ENCODE measurements at places on chromosomes 4 and X.
A peak's percentile ranks its signal among the peaks of the same experiment; 100 is the strongest.

DNA sequence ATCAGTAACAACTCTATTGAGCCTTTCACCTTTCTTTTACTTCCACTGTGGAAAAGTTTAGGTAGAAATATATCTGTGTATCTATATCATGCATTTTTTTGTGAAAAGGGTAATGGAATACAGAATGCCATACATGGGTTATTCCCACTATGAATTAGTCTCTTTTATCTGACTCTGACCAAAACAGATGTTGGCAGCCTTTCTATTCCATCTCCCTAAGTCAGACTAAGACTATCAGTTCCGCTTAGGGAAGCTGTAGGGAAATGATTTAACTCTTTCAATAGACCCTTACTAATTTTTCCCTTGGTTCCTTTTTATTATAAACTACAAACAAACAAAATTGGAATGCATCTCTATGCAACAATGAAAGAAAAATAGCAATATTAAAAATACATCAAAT lies 92.3 kb upstream of the LEF1 start:
- DNase-seq = no peak

DNA sequence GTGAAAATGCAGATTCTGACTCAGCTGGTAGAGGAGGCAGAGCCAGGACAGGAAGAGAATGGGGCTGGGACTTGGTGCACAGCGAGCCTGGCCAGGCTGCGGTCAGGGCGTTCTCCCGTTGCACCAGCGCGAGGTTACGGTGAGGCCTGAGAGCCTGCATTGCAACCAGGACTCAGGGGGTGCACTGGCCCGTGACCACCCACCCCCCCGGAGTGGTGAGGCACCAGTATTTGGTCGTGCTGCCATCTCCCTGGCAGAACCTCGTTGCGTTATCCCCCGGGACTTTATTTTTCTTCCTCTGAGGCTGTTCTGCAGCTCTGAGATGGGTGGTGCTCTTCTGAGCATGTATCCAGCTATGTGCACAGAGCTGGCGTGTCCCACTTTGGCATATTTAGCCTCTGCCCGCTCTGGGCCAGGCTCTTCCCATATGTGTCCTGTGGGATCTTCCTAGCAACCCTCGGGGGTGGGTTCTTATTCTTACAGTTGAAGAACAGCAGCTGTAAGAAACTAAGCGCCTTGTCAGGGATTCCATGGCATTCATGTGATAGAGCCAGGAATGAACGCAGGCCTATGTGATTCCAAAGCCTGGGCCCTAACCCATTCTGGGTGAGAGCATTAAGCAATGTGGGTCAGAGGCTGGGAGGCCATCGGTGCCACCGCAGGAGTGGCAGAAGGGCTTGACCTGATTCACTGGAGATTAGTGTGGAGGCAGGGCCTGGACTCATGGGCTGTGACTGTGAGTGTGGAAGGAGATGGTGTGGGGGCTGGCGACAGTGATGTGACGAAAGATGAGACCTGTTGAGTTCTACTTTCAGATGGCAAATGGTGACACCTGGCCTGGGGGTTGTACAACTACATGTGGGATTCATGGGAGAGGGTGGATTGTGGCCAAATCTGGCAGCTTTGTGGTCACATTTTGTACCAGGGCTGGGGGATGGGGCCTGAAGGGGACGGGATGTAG lies 3.1 kb downstream of the TADA2B start:
- peak; percentile 68 for DNase-seq

GRCh38 chr4:5373327-5373726 lies 322.0 kb downstream of the STK32B start:
- DNase-seq = no peak

- DNase-seq = peak; percentile 76
Measured at GRCh38 chr4:7655511-7656243, 220.9 kb upstream of the PSAPL1 start.

DNA sequence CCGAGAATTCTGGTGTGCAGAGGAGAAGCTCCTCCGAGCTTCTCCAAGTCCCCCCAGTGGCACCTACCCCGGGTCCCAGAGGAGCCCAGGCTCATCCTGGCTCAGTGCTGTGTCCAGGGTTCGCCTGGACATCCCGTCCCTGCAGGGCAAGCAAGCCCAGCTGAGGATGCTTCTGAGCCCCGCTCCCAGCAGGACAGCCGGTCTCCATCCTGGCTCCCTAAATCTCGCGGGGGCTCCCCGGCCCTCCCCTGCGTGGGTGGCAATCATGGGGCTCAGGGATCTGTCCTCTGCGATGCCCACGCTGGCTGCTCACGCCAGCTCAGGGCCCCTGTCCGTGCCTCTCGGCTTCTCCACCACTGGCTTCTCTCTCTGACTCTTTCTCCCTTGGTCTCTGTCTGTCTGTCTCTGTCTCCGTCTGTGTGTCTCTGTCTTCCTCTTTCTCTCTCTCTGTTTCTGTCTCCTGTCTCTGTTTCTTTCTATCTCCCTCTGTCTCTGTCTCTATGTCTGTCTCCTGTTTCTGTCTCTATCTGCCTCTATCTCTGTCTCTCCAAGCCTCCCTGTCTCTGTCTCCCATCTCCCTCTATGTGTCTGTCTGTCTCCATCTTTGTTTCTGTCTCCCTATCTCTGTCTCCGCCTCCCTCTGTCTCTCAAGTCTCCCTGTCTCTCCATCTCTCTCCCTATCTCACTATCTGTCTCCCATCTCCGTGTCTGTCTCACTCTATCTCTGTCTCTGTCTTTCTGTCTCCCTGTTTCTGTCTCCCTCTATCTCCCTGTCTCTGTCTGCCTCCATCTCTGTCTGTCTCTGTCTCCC lies 27.8 kb upstream of the SLC25A6 start:
- peak; percentile 37 for DNase-seq

GRCh38 chr4:147825451-147826287 lies 93.8 kb downstream of the ARHGAP10 start:
- DNase-seq = peak; percentile 77

- DNase-seq = no peak
Measured at GRCh38 chr4:31089815-31090214, 369.6 kb downstream of the PCDH7 start.
